Smooth muscle cell of the umbilical artery (primary cell): ENCODE measurements at places on chromosomes 13 and 19. TPM values are rescaled to one million over a fixed set of nuclear protein-coding genes. Genes with fewer than 3 reads are reported as not detected.

Gene LIM2
- total RNA-seq = not detected in 2 replicates

Gene PRTN3
- not detected in 2 replicates for total RNA-seq

Gene SLC25A15
- total RNA-seq = 22.6 and 24.3 TPM in 2 replicates

Gene CACNG6
- not detected in 2 replicates for total RNA-seq

Gene PLPPR3
- 0.59 and 0.78 TPM in 2 replicates for total RNA-seq

Gene NRTN
- total RNA-seq = not detected in 2 replicates

Gene CNOT3
- total RNA-seq = 13.1 and 25.5 TPM in 2 replicates
